ENCODE measurements at places on chromosomes 6 and 20. TPM values are rescaled to one million over a fixed set of nuclear protein-coding genes. Genes with fewer than 3 reads are reported as not detected.

SNAP25 gene
- 1.4 TPM for polyA plus RNA-seq

RGL2 gene
- polyA plus RNA-seq = 56.2 TPM

CFB gene
- 154 TPM for polyA plus RNA-seq

HLA-G gene
- 0.37 TPM for polyA plus RNA-seq

HACE1 gene
- 6.2 TPM for polyA plus RNA-seq

LY6G6C gene
- not detected for polyA plus RNA-seq

KCNK15 gene
- polyA plus RNA-seq = 0.62 TPM

RMND1 gene
- polyA plus RNA-seq = 33.7 TPM

THEMIS gene
- polyA plus RNA-seq = not detected

PRR18 gene
- not detected for polyA plus RNA-seq

RNF146 gene
- 36.1 TPM for polyA plus RNA-seq
